ENCODE measurements at places on chromosomes 4 and X.

DNA sequence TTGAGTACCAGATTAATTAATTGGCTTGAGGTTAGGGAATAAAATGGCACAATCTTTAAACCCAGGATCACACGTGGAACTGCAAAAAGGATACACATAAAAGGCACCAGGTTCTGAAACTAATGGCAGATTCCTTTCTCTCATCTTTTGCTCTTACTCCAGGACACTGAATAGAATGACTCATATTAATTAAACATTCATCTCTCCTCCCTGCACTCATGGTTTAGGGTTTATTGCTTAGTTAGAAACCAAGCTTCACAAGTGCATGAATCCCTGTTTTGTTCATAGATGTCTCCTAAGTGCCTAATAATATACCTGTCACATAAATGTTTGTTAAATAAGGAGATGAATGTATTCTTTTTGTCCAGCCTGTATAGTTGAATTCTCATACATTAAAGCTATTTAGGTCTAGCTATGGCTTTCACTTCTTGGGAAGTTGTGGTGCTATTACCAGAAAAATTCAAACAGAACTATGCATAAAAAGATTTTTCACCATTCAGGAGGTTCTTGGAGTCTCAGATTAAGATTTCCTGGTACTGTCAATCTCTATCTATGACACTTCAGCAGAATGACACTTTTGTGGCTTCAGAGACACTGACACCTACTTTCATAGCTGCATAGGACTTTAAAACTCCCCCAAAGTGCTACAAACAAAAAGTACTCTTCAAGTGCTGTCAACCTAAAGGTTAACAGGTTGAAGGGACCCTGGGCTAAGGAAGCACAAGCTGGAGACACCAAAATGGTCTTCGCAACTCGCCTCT lies 7.4 kb downstream of the CORIN start:
- DNase-seq = no peak

- no peak for DNase-seq
Measured at GRCh38 chrX:43266487-43266886, 389.6 kb upstream of the MAOA start.

DNA sequence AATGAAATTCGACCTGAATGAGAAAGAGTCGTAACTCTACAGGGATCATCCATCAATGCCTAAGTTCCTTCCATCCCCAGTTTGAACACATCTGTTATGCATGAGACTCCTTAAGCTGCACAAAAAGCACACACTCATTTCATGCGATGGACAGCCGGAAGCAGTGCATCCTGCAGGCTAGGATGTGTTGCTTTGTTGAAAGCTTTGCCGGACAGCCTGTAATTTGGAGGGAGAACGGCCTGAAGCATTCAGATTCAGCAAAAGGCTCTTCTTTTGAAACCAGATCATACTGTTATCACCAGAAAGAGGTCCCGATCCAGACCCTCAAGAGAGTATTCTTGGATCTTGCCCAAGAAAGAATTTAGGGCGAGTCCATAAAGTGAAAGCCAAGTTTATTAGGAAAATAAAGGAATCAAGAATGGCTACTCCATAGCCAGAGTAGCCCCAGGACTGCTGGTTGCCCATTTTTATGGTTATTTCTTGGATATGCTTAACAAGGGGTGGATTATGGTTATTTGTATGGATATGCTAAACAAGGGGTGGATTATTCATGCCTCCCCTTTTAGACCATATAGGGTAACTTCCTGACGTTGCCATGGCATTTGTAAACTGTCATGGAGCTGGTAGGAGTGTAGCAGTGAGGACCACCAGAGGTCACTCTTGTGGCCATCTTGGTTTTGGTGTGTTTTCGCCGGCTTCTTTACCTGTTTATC lies 48.1 kb upstream of the DHRSX start:
- DNase-seq = no peak

- no peak for DNase-seq
Measured at GRCh38 chr4:109846395-109847098, 1.4 kb upstream of the LRIT3 start.

GRCh38 chr4:38185406-38186144 lies 225.4 kb downstream of the PTTG2 start:
- DNase-seq = no peak

DNA sequence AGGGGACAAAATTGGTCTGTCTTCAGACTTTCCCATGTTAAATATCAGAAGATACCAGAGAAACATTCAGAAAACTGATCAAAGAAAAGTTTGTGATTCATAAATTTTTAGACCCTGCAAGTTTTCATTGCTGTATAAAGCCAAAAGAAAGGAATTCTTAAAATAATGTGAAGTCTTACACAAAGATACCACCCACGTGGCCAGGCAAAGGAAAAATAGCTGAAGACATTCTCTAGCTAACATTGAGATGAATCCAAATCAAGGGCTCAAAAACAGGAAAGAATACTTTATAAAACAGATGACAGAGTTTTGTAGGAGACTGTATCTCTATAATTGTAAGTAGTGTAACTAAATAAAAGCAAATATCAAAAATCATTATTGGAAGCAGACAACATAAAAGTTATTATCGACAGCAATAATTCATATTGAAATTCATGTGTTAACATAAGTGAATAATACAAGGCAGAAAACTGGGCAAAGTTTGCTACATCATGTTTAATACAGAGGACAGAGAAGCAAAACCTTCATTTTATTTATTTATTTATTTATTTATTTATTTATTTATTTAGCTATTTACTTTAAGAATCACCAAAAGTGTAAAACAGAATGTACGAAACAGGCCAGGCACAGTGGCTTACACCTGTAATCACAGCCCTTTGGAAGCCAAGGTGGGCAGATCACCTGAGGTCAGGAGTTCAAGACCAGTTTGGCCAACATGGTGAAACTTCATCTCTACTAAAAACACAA lies 204.6 kb upstream of the SLIT2 start:
- no peak for DNase-seq

GRCh38 chrX:135632353-135632752 lies 81.1 kb upstream of the CT45A1 start:
- DNase-seq = no peak

DNA sequence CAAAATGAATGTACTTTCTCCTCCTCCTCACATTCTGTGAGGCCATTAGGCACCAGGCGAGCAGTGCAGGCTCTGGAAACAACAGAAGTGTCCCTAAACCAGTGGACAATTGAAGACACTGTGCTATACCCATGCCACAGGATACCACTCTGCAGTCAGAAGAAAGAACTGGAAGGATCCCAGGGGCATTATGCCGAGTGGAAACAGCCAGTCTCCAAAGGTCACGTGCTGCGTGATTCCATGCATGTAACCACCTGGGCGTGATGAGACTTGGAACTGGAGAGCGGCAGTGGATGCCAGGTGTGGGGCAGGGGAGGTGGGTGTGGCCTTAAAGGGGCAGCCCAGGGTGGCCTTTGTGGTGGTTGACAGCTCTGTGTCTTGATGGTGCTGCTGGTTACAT lies 139.4 kb downstream of the EVC2 start:
- DNase-seq = no peak

DNA sequence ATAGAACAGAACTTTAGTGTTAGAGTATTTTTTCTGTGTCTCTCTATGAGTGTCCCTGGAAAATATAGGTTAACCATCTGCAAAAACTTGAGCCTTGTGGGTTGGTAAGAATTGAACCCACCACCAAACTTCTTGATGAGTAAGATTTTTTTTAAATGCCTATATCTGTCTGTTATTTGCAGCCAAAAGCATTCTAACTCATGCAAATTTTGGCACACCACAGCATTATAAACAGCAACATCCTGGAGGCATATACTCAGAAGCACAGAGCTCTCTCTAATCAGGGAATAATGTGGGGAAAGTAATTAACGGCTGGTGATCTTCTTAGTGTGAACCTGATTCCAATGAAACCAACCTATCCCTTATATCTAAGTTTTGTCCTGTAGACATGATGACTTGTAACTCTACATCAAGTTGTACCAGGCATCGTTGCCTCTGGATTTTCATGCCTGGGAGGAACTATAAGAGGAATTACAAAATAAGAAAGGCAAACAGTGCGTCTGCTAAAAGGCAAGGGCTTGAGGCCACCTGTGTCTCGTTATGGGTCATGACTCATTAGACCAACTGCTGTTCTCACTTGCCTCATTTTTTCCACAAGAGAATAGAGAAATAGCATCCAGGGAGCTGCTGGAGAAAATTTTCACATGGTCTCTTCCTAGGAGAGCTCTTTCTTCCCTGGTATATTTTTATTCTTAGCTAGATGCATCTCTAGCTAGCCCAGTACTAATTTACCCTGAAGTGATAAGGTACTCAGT lies 202.4 kb downstream of the CHIC2 start:
- peak; percentile 31 for DNase-seq

DNA sequence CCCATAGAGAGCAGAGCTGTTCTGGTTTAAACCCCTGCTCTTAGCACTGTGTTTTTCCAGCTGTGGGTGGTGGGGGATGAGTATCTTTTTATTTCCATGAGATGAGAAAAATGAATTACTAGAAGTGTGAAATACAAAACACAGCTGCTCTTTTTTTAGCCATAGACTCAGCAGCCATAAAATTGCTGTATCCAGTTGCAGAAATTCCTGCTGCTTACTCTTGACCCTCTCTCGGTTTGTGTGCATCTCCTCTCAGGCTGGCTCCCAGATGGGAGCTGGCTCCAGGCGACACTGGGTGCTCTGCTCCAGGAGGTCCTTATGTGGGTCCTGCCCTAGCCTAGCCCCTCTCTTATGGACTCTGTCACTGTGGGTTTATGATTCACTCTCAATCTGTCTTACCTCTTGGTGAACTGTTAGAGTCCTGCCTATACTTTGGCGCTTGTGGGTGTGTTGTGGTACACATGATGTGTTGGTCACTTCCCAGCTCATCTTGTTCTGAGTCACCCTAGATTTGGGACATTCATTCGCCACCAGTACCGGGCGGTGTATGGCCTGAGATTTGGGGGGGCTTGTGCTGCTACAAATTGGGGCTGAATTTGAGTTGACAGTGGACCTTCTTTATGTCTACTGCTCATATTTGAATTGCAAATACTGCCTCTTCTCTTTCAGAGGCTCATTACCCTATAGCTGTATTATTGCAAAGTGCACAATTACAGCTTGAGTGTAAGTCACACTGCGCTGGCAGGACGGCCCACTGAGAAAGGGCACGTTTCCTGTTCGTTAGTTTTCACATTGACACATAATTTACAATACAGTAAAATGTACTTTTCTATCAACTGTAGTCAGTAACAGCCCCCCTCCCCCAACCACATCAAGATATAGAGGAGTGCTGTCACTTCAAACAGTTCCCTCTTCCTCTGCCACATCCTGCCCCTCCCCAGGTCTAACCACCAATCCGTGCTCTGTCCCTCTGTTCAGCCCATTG lies 46.9 kb upstream of the MSANTD1 start:
- DNase-seq = no peak

DNA sequence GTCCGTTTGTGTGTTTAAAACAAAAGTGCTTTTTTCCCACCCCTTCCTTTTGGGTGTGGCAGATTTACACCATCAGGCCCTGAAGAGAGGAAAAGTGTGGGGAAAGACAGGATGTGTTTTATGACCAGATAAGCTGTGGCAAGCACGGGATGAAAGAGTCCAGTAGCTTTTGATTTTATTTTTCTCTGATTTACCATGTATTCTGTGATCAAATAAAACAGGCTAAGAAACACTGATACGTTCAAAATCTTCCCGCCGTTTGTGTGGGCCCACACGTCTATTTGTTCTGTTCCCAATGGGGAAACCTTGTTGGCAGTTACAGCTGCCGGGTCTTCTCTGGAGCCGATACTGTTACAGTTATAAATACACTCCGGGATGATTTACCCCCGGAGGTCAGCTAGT lies 10.8 kb downstream of the LRP2BP start:
- peak; percentile 10 for DNase-seq

DNA sequence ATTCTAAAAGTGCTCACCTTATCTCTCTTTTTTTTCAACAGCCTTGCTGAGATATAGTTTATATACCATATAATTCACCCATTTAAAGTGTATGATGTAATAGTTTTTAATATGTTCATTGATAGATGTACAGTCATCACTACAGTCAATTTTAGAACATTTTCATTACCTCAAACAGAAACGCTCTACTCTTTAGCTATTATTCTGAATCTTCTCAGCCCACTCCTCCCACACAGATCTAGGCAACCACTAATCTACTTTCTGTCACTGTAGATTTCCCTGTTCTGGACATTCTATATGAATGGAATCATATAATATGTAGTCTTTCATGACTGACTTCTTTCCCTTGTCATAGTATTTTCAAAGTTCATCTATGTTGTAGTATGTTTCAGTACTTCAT lies 22.6 kb downstream of the MND1 start:
- DNase-seq = no peak

DNA sequence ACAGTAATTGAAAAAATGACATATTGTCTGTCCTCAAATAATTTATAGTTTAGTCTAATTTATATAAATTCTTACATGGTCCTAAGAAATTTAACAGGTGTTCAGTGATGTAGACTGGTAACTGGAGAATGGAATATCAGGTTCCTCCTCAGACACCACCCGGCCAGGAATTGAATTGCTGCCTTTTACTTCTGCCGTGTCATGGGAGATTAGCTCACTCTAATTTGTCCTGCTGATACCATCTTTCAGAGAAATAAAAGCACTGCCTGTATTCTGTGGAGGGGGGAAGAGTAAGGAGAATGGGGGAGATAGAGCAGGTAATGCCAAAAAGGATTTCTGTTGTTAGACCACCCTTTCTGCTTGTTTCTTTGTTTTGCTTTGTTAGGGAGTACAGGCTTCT lies 125.2 kb upstream of the KLHL4 start:
- DNase-seq = no peak

DNA sequence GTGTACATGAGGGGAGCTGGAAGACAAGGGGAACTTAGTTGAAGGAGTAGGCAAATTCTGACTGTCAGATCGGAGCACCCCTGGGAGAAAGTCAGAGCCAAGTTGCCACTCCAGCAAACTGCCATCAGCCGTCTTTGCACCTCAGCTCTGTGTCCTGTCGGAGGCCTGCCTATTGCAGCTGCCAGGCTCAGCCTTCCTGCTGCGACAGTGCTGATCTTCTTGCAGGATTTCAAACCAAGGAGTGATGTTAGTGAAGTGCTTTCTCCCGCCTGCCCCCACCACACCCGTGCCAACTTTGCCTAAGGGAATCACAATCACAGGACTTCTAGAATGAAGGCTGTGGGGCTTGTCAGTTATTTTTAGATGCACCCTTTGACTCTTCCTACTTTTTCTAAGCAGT lies 185.3 kb downstream of the KIT start:
- no peak for DNase-seq

GRCh38 chr4:149766135-149766534 lies 49.5 kb downstream of the IQCM start:
- DNase-seq = no peak

GRCh38 chr4:71460371-71460770 lies 121.6 kb downstream of the SLC4A4 start:
- DNase-seq = no peak

GRCh38 chr4:107825072-107825824 lies 516 bp downstream of the SGMS2 start:
- DNase-seq = peak; percentile 66

GRCh38 chrX:118049713-118050112 lies 66.9 kb downstream of the KLHL13 start:
- DNase-seq = no peak

- peak; percentile 3 for DNase-seq
Measured at GRCh38 chrX:136766785-136767103, 14.0 kb downstream of the ARHGEF6 start.

DNA sequence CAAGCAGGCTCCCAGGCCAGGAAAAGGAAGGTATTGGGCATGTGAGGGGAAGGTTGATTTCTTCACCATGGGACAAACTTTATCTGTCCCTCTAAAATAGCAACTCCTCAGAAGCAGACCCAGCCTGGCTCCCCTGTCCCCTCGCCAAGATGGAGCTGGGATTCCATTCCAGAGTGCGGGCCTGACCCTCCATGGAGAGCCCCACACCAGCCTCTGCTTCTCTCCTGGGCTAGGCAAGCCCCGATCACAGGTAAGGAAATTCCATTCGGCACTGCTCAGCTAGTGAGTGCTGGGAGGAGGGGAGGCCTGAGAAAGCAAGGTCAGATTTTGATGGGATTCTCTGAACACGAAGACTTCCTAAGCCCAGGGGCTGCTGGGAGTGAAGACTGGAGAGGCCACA lies 98.4 kb downstream of the EFNB1 start:
- no peak for DNase-seq
